ENCODE measurements at places on chromosomes 5 and 9.

DNA sequence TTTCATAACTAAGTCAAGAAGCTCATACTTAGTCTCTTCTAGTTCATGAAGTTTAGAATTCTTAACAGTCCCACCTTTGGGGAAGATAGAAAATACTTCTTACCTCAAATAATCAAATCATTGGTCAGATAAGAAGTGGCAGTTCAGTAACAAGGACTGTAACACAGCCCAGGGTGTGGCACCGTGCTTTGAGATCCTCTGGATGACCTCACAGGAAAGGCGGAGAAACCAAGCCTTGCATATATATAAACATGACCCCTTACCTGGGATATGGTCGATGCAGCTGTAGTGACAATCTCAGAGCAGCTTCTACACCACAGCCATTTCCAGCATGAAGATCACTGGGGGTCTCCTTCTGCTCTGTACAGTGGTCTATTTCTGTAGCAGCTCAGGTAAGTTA lies at the start of gene SPINK7:
TSS of gene SPINK7 (plus strand) at position 271 of the 400 bp plus-strand sequence. CDS start at position 332, 61 bp downstream.
- DNase-seq: no peak

DNA sequence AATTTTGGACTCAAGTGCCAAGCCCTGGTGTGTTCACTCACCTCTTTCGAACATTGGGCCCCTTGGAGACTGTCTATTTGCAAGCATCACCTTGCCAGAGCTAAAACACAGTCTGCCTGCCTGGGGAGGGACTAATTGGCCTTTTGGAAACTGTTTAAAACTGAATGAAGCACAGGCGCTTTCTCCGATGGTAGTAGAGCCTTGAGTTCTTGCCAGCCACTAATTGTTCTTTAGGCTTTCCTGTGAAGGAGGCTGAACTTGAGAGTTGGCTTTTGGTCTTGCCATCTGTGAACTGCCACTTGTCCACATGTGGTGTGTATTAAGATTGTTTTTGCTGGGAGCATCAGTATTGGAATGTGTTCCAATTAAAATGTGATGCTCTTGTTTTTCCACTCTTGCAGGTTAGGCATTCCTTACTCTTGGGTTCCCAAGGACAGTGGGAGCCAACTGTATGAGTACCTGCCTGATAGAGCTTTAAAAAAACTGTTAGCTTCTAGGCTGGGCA lies 26.0 kb downstream of the GARNL3 start:
- no peak for DNase-seq

DNA sequence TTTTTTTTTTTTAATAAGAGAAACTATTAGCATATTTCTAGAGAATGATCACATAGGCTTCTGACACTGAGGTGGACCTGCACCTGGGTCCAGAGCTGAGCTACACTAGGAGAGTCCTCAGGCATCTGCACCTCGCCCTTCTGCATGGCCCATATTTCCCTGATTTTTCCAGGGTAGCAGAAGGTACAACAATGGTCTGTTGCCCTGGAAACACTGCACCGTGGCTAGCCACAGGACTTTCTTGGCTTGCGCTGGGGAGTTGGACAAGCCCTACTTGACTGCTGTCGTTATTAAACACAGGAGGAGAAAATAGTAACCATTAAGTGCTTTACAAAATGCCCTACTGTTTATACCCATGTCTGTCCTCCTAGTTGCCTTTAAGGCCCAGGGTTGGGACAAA lies 615.7 kb upstream of the MEF2C start:
- no peak for DNase-seq

- no peak for DNase-seq
Measured at GRCh38 chr9:115855458-115856133, 298.0 kb upstream of the PAPPA start.

DNA sequence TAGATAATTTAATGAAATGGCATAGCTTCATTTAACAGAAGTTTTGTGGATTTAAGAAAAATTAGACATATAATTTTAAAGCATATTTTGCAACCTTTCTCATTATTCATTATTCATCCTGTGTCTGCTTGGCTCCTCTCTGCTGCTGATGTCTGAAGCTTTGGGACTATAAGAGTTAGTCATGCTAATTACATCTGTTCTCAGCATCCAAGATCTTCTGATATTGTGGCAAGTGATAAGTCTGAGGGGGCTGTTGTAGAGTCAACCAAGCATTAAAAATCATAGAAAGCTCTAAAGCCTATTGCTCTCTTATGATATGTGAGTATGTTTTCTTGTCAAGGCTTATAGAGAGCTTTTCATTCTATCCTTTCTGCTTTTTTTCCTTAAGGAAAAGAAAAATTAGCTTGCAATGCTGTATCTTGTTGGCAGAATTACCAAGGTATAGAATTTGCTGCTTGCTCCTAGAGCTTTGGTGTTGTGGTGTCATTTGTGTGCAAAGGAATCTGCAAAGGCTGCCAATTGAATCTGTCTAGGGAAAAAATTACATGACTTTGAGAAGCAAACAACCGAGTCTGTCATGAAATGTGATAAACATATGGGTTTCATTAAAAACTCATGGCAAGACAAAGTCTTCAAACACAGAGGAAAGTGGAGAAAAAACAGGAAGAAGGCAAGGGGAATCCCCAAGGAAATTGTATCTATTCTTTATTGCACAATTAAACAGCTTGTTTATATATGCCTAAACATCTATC lies 156.1 kb upstream of the DAB2 start:
- no peak for DNase-seq

GRCh38 chr9:98453589-98454311 lies 198.3 kb upstream of the TBC1D2 start:
- no peak for DNase-seq

- no peak for DNase-seq
Measured at GRCh38 chr5:146890731-146891440, 12.3 kb upstream of the PPP2R2B start.

- DNase-seq: no peak
Measured at GRCh38 chr5:13660072-13660471, 284.4 kb downstream of the DNAH5 start.

- DNase-seq: no peak
Measured at GRCh38 chr9:122307061-122307460, 42.4 kb downstream of the MRRF start.

GRCh38 chr9:75604661-75605060 lies 285.8 kb upstream of the PCSK5 start:
- DNase-seq: no peak

GRCh38 chr5:150625831-150626746 lies 14.4 kb upstream of the SYNPO start:
- DNase-seq: peak; percentile 86

DNA sequence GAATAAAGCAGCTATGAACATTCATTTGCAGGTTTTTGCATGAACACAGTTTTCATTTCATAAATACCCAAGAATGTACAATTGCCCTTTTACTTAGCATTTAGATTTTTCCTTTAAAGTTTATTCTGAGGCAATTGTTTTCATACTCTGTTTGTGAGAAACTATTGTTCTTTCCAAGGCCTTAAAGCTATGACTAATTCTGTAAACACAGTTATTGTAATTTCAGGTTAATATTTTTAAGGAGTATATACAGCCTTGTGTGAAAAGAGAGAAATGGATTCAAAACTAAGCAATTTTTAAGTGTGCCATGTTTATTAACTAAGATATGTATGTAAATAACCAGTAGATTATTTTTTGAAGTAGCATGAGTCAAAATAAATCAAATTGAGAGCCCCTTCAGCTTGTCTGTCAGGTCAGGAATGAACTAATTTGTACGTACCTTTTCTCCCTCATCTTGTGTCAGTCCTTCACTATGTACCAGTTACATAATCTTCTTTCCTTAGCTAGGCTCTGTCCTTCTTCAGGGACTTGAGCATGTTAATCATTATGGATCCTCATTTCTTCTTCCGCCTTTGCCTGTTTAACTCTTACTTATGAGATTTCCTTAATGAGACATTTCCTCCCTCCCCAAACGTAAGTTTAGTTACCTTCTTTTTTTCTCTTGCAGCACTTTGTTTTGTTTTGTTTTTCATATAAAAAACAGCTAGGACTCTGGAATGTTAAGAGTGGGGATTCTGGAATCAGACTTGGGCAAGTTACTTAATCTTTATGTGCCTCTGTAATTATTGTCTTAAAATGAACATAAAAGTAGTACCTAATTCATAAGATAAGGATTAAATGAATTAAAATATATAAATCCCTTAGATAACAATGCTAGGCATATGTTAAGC lies 63.6 kb downstream of the NIPBL start:
- DNase-seq: no peak

- DNase-seq: no peak
Measured at GRCh38 chr9:95360866-95361265, 43.4 kb upstream of the FANCC start.

GRCh38 chr5:124935065-124935464 lies 188.6 kb upstream of the ZNF608 start:
- peak; percentile 49 for DNase-seq

- DNase-seq: no peak
Measured at GRCh38 chr5:138438003-138438723, 694 bp upstream of the REEP2 start.

DNA sequence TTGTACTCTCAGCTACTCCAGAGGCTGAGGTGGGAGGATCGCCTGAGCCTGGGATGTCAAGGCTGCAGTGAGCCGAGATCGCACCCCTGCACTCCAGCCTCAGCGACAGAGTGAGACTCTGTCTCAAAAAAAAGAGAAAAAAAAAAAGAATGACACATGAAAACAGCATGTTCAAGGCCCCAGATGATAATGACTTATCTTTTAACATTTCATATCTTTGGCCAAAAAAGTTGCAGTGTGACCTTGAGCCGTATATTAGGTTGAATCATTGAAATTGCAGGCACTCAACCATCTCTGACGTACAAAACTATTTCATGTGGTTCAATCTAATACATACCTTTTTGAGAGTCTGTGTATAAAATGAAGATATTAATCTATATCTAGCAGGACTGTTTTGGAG lies 79.1 kb upstream of the CPEB4 start:
- no peak for DNase-seq

DNA sequence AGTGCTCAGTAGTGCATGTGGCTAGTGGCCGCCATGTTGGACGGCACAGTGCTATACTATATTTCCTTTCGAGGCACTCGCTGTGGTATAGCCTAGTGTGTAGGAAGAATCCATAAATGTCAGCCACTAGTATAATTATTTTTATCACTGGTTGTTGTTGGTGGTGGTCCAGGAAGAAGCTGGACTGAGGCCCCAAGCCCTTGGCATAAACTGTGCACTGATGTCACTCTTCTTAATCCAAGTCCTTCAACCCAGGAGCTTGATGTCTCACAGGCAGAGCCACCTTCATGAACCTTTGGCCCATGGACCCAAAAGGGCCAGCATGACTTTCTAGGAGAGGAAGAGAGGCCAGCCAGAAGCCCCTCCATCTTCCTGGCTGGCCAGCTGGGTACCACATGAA lies 32.5 kb upstream of the SYNPO start:
- no peak for DNase-seq

GRCh38 chr5:123549256-123549904 lies 37.4 kb downstream of the CSNK1G3 start:
- DNase-seq: peak; percentile 19

GRCh38 chr9:99850736-99851499 lies 29.2 kb downstream of the NR4A3 start:
- no peak for DNase-seq

GRCh38 chr5:140311011-140311467 lies 8.1 kb upstream of the PFDN1 start:
- no peak for DNase-seq

- no peak for DNase-seq
Measured at GRCh38 chr5:57215629-57216195, 41.9 kb downstream of the GPBP1 start.

DNA sequence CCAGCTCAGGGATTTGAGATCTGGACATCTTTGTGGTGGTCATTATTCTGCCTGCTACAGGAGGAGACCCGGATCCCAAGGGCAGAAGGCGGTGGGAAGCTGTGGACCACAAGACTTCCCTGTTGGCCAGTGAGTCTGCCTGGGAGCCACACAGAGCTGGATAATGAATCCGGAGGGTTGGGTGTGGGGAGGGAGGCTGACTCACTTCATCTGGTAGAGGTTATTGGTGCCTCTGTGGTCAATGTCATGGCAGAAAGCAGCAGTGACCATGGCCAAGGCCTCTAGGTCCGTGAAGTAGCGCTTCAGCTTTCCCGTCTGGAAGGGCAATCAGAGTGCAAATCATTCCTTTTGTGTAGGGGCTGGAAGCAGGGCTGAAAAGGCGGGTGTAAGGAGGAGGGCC lies 58.5 kb downstream of the PDE6A start:
- no peak for DNase-seq

DNA sequence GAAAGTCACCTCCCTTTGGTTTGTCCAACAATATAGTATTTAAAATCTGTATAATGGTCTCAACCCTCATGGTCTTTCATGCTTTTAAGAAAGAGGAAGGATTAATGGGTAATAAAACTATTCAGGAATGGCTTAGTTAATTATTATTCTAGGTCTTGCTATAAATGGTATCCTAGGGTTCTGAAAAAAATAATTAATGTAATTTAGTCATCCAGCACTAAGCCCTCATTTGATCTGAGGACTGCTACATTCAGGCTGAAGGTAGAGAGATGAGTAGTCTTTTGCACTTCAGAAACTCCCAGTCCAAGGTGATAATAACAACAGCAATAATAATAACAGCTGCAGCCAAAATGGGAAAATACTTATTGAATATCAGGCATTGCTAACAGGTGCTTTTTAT lies 2.6 kb downstream of the ANKRD55 start:
- DNase-seq: no peak

- no peak for DNase-seq
Measured at GRCh38 chr9:114270120-114270975, 52.5 kb upstream of the ORM1 start.

DNA sequence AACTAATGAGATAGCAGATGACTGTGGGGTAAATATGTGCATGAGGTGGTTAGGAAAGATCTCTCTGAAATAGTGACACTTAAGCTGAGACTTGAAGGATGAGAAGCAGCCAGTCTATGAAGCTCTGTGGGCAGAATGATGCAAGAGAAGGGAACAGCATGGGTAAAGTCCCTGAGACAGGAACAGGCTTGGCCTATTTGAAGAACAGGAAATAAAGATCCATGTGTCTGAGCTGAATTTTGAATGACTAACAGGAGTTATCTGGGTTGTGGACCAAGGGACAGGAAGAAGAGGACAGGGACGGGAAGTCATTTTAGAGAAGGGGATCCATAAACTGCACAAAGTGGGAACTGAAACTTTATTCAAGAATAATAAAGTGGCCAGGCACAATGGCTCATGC lies 25.6 kb upstream of the HMGCS1 start:
- DNase-seq: no peak

- DNase-seq: no peak
Measured at GRCh38 chr5:124536333-124536732, 210.1 kb downstream of the ZNF608 start.

- DNase-seq: no peak
Measured at GRCh38 chr9:3629495-3629894, 103.7 kb upstream of the RFX3 start.

DNA sequence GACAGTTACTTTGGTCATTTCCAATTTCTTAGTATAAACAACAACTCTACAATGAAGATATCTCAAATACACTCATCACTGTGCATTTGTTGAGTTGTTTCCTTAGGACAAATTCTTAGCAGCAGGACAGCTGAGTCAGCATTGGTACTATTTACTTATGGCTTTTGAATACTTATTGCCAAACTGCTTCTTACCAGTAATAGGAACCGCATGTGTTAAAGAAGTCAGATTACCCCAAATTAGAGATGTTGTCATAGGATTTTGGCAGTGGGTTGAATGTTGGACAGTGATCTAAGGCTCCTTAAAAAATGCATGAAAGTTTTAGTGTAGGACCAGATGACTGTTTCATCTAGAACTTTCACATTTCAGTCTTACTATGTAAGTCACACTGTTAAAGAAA lies 280.1 kb upstream of the DMRT1 start:
- DNase-seq: no peak

GRCh38 chr9:100848726-100849125 lies 179.8 kb upstream of the PLPPR1 start:
- no peak for DNase-seq

GRCh38 chr9:104923740-104924139 lies 4.2 kb downstream of the ABCA1 start:
- no peak for DNase-seq

GRCh38 chr5:35182910-35183535 lies 47.3 kb downstream of the PRLR start:
- peak; percentile 41 for DNase-seq
